Stimulated activated CD8-positive, alpha-beta memory T cell treated with anti-CD3 and anti-CD28 coated beads, Interleukin-7, amount 100 ng/mL, for 4 hours (primary cell): ENCODE measurements at places on chromosomes 4 and X.

GRCh38 chr4:65999518-65999871, 329.2 kb upstream of the EPHA5 start:
- DNase-seq: no peak

DNA sequence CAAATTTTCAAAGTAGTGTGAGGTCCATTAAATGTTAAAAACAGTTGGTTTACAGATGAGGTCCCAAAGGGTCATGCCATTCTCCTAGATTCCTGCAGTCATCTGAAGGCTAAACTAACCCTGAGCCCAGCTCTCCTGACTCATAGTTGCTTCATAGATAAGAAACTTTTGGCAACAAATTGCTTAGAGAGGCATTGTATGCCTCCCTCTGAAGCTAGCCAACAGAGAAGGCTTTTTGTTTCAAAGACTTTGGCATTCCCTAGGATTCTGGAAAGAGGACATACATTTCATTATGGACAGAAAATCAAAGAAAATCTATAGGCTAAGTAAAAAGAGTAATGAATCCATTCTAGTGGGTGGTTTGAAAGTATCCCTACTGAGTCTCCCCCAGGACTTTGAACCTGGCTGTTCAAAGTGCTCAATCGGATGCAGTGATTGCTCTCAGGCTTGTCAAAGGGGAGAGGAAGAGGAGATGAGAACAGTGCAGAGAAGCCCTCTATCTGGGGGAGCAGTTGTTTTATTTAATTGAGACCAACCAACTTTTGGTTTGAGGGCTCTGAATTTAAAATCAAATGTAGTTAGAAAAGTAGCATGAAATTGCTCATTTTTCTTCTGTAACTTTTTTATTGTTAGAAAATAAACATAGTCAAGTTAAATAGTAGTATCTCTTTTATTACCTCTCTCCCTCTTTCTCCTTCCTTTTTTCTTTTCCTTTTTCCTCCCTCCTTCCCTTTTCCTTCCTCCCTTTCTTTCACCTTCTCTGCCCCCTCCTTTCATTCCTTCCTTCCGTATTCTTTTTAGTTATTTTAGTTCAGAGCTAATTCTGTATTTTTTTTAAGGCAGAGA, 72.3 kb upstream of the ZNF518B start:
- no peak for DNase-seq

GRCh38 chrX:39759526-39760224, 338.1 kb downstream of the BCOR start:
- no peak for DNase-seq

DNA sequence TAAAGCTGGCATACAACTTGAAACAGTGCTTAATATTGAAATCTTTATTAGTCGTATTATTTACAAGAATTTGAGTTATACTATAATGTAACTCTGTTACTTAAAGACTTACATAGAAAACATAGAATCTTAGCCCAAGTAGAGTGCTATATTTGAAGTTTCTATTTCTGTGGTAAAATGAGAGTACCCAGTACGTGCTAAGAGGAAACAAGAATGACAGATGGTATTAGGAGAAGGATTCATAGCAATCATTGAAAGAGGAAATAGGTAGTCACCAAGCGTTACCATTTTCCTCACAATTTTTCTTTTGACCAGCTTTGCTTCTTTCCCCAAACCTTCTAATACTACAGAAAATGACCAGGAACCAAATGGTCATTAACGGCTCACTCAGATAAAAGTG, 412.1 kb upstream of the GRIA3 start:
- no peak for DNase-seq

DNA sequence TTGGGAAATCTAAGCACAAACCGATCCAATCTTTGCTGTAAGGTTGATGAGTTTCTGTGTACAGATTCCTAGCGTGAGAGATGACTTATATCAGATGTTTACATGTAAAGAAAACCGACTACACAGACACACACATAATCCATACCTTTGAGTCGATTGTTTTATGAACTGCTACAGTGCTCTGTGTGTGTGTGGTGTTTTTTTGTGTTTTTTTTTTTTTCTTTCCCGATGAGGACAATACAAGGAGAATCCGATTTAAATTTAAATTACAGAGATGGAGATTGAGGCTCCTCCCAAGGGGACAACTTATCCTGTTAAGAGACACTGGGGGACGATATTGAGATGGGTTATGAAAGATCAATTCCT, 461 bp upstream of the SLC9A6 start:
- DNase-seq: no peak

DNA sequence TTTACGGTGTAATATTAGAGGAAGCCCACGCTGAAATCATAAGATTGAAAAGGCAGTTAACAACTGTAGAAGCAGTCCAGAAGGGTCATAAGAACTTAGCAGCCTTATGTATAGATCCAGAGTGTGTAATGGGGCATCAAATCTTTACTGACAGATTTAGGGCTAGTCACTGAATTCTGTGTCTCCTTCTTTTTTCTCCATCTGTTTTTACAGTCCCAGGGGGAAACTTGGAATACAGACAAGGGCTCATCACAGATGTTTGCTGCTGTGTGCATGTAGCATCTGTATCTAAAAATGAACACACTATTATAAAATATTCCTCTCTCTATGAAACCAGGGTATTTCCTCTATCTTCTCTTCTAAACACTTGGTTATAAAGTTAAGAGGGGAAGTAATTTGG, 43.9 kb downstream of the CYSLTR1 start:
- DNase-seq: no peak

GRCh38 chrX:96126182-96126581, 558.5 kb upstream of the DIAPH2 start:
- no peak for DNase-seq
